ENCODE measurements at places on chromosomes 2 and 18.

DNA sequence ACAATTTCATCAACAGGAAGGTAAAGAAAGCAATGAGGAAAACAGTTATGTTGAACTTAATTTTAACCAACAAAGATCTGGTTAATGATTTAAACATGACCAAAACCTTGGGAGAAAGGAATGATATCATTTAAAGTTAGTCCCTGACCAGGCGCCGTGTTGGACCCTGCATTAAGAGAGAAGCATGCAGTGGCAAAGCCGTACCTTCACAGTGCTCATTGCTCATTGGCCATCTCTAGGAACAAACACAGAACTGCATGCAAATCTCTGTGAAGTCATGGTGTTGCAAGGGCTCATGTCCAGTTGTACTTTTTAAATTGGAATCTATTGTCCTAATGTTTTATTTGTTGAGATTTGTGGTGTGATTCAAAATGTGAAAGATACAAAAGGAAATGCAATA, 12.0 kb upstream of the SRBD1 start:
- DNase-seq, result no peak

DNA sequence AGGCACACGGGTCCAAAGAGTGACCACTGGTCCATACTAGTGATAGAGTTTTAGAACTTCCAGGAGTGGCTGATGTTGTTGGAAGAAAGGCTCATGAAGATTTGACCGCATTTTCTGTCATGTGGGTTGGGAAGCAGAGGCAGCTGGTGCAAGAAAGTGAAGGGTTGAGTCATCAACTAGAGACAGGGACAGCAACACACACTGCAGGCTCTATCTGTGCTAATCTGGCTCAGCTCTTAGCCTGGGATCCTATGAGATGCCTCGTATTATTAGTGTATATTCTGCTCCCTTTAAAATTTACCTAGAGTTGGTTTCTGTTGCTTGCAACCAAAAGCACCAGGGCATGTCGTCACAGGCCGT, 2.5 kb upstream of the SH3RF3 start:
- DNase-seq, result no peak

DNA sequence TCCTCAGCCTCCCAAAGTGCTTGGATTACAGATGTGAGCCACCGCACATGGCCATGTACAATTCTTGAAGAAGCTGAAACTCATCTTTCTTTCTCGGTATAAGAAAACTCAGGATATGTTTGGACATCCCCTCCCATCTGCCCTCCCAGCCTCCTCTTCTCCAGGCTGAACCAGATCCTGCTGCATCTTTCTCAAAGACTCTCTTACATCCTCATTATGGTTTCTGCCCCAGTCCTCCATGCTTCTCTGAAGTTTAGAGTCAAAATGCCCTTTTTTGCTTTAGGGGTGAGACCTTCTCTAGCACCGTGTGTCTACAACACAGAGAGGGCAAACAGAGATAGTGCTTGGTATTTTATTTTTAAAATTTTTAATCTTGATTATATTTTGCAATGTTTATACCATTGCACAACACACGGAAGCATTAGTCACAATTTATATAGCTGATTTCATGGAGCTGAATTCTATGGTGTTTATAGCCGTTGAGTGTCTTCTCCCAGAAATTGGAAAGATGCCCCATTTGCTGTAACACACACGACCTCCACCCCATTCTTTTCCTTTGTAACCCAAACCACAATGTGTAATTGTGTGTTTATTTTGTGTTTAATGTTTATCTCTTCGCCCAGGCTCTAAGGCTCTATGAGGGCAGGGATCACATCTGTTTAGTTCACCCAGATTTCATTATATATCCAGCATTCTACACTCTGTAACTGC, 206.0 kb upstream of the TNP1 start:
- no peak for DNase-seq

GRCh38 chr2:58895857-58896256, 654.7 kb upstream of the FANCL start:
- no peak for DNase-seq

GRCh38 chr2:237923481-237924163, 43.2 kb upstream of the UBE2F start:
- peak; percentile 42 for DNase-seq

- DNase-seq, result no peak
Measured at GRCh38 chr18:78861706-78862105, 117.9 kb upstream of the SALL3 start.

DNA sequence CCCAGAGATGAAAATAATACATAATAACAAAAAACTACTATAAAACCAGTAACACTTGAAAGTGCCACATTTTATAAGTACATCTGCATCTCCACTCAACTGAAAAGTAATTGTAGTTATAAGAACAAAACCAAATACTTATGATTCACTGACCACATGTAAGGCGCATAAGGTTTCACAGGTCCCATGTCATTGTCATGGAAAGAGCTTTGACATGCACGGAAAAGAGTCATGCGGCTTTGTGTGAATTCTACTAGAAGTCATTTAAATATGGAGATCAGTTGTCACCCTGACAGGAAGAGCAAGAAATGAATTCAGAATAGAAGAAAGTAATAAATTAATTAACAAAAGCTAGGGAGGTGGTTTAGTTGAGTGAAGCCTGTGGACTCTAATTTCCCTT, 459.1 kb downstream of the CDH2 start:
- no peak for DNase-seq

Data from NCI-H2171 (cell line).